ENCODE measurements at places on chromosomes 2 and 18.

GRCh38 chr18:21463718-21464117 lies 136.8 kb downstream of the ESCO1 start:
- DNase-seq: no peak

DNA sequence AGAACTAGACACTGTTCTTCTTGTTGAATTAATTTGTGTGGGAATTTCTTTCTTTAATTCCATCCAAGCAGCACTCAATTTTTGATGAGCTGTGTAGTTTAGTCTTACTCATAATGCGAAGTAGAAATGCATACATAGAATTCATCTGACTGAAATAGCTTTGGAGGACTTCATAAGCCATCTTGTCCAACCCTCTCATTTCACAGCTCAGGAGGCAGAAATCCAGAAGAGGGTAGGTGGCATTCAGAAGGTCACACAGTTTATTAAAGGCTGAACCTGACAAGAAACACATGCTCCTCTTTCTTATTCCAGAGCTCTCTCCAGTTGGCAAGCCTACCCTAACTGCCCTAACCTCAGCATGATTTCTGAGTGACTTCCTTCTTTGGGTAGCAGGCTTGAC lies 169.2 kb upstream of the NOSTRIN start:
- no peak for DNase-seq

DNA sequence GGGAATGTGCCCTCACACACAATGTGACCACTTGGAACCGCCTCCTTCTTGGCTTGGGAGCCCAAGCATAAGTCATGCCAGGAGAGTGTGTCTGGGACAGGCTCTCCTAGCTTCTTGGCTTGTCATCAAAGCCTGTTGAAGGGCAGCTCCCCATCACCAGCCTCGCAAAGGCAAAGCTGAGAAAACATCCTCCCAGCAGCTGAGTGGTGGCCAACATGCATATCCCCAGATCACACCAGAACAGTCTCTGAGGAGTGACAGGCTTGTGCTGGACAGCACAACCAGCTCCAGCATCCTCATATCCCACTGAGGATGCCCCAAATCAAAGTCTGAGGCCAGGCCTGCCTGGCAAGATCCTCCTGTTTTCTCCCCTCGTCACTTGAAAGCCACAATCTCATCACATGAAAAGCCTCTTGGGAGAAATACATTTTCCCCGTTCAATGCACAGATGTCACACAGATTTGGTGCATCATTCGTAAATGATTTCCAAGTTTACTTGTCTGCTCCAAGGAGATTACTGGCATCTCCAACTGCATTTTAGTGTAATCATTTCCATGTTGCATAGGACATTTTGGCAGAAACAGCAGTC lies 269.3 kb downstream of the TTC32 start:
- no peak for DNase-seq

- no peak for DNase-seq
These were observed 6.4 kb downstream of the TNS1 start for GRCh38 chr2:217996361-217996760.

GRCh38 chr18:49170925-49171505 lies 220.2 kb upstream of the SMAD7 start:
- no peak for DNase-seq

GRCh38 chr2:19490846-19491435 lies 132.5 kb upstream of the OSR1 start:
- no peak for DNase-seq

GRCh38 chr18:48979944-48980890 lies 29.5 kb upstream of the SMAD7 start:
- DNase-seq: no peak

DNA sequence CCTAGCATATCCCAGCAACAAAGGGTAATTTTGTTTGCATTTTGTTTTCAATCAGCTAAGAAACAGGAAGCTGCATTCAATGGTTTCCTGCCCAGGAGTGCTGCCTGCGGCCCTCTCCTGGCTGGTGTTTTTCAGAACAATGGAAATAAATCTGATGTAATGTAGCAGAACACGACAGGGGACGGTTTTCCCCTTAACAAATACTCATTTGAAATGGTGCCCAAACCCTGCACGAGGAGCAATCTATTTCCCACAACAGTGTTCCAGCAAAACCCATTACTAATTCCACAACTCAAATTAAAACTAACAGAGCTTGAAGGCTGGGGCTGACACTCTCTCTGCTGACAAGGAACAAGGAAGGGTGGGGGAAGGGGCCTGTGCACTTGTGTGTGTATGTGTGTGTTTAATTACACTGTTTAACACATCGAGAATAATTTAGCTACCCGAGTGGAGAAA lies 8.7 kb downstream of the CAPN13 start:
- no peak for DNase-seq

- DNase-seq: no peak
These were observed 60.1 kb downstream of the ARHGEF4 start for GRCh38 chr2:130896813-130897212.

GRCh38 chr18:51098082-51098481 lies 68.1 kb downstream of the SMAD4 start:
- DNase-seq: no peak

DNA sequence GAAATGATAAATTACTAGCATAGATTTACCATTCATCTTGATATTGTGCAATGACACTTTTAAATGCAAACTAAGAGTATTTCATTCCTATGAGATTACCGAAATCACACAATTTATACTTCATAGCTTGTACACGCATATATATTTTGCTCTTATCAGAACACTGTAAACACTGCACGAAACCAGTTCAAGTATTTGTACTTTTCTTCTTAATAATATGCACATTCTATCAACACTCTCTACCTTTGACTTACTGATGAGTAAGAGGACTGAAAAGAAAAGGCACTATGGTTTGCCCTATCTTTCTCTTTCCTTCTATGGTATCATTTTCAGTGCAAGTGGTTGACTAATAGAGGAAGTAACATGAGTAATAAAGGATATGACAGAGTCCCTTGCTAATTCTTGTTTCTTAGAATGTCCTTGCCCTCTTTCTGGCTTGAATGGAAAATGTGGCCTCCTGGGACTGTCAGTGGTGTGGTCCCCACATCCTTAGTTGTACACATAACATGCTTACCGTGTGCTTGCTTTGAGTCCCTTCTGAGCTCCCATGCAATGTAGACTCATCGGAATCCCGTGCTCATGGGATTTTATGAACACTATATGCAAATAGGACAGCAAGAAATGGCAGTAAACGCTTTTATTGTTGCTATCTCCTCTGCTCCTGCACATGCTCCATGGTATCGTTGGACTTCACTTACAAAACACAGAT lies 363.5 kb upstream of the TNP1 start:
- DNase-seq: no peak

DNA sequence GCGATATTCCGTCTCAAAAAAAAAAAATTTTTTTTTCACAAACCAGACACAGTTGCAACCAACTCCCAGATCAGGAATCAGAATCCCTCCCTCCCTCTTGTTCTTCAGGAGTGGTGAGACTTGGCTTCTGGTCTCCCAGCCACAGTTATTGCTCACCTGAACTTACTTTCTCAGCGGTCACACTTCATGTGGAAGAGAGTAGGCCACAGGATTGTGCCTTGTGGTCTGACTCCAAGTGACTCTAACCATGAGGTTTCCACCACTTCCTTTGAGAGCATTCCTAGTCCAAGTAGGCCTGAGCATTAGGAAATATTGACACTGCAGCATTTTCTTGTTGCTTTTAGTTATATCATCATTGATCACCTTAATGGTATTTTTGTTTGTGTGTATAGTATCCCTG lies 12.1 kb downstream of the FMNL2 start:
- no peak for DNase-seq

- no peak for DNase-seq
These were observed 455.4 kb upstream of the LRRTM4 start for GRCh38 chr2:77977471-77978063.

- no peak for DNase-seq
These were observed 558.4 kb downstream of the PARD3B start for GRCh38 chr2:205103699-205104098.

- no peak for DNase-seq
These were observed 15.2 kb downstream of the ITGAV start for GRCh38 chr2:186605041-186605440.

DNA sequence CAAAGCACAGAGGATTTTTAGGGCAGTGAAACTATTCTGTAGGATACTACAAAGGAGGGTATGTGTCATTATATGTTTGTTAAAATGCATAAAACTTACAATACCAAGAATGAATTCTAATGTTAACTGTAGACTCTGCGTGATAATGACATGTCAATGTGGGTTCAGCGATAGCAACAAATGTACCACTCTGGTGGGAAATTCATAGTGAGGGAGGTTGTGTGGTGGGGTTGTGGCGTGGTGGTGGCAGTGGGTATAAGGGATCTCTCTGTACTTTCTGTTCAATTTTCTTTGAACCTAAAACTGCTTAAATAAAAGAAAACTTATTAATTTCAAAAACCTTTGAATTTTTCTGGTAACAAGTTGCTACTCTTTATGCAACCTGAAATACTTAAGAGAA lies 99.3 kb upstream of the SLC38A11 start:
- no peak for DNase-seq

DNA sequence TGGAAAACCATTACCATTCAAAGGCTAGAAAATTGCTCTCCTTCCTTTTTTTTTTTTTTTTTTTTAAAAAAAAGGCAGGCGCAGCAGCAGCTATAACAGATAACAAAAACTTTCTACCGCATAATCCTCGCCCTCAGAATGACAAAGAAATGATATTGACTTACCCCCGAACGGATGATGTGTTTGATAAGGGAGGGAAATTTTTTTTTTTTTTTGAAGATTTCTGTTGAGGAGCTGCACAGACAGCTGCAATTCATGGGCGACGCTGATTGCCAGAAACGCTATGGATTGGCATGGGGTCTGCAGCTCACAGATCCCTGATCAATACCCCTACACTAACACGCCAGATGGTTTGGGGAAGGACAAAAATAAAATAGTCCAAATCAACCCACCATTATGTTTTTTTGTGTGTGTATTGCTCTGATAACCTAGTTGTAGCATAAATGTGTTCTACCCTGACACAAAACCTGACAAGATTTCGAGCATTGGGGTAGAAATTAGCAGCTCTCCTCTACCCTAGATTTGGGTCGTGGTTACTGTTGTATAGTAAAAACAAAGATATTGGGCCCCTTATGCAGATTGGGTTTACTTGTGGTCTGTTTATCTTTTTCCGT lies 3.6 kb upstream of the ONECUT2 start:
- no peak for DNase-seq

- no peak for DNase-seq
These were observed 1.3 kb downstream of the PTMA start for GRCh38 chr2:231709636-231709980.

DNA sequence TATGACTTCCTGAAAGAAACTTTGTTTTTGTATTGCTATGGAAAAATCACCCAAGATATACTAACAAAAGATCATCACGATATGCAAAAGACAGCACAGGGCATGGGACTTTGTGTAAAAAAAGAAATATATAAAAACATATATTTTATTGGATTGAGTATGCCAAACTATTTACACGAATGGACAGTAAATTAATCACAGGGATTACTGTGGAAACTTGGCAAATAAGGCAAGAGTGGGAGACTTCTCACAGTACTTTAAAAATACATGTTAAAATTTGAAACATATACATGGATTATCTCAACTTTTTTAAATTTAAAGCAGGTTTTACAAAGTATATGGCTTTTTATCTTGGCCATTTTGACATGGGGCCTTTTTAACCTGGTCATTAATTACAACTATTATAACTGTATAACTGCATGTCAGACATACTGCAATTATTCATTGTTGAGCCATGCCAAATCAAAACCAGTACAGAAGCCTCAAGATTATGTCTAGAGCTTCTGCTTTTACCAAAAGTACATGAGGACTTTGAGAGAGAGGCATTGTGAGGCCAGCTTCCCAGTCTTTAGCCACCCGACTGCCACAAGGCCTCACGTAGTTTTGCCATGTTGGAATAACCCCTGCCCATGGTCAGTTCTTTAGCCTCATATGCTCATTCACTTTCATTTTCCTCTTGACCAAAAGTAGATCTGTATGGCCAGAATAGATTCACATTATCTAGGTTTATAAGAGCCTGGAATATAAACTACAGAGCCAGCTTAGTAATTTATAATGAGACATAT lies 419.8 kb downstream of the SETBP1 start:
- no peak for DNase-seq

- no peak for DNase-seq
These were observed 14.2 kb downstream of the CAPG start for GRCh38 chr2:85395912-85396475.

- DNase-seq: no peak
These were observed 30.3 kb downstream of the STEAP3 start for GRCh38 chr2:119253760-119254600.

- DNase-seq: no peak
These were observed 445 bp downstream of the MLPH start for GRCh38 chr2:237487496-237487895.

DNA sequence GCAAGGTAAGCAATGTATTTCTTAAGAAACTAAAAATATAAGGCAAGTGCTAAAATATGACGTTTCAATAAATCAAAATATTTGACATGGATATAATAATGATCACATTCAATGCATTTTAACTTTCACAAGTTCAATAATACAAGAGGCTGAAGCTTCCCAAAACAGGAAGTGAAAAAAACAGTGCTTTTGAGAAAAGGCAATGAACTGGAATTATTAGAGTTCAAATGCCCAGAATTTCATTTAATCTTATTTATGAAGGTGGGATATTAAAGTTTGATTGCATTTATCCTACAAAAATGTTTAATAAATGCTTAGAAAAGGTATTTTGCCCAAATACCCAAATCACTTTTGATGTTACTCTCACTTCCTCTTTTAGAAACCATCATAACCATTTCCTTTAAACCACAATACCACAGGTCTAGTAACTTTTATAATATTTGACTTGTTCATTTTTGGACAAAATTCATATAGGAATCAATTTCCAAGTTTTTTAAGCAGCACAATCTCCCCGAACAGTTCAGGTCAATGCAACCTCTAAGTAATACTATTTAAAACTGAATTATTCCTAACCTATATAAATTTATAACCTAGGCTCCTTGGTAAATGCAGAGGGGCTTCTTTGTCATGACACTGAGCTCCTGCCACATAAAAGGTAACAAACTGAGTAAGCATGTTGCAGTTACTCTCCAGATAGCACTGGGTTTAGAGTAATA lies 2.1 kb downstream of the NCKAP1 start:
- DNase-seq: no peak

DNA sequence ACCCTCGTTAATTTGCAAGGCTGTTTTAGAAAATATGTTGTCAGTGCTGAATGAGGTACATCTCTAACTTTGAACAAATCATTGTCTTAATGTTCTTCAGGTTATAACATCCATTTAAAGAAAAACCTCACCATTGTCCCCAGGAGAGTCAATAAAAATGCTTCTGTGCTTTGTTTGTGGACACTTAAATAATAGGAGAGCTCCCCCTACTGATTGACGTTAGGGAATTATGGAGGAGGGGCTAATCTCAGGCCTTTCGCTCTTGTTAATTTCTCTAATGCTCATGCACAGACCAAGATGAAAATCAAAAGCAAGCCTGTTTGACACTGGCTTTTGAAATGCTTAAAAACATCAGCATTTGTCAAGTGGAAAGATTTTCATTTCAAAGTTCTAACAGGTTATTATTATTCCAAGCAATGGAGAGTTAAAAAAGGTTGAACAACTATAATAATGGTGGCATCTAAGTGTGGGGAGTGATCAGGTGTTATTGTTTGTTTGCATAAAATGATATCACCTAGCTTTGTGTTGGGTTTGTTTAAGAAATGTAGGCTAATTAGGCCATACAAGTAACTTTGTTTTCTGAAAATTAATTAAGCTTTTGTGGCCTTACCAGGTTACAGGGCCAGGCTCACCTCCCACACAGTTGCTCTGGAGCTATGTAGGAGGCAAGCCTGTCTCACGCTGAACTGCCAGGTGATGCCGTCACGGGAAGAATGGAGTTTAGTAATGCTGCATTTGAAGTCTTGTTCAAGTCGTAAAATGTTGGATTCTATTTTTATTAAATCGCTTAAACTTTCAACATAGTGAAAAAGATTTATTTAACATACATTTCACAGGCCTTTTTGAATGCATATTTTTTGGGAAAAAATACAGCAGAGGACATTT lies 51.7 kb upstream of the SMIM21 start:
- DNase-seq: no peak

All from stimulated activated CD4-positive, alpha-beta T cell treated with anti-CD3 and anti-CD28 coated beads, Interleukin-2, amount 100 ng/mL, for 4 hours (primary cell).